Neuronal stem cell (in vitro differentiated cells): ENCODE measurements at places on chromosomes 12 and 14.

DNA sequence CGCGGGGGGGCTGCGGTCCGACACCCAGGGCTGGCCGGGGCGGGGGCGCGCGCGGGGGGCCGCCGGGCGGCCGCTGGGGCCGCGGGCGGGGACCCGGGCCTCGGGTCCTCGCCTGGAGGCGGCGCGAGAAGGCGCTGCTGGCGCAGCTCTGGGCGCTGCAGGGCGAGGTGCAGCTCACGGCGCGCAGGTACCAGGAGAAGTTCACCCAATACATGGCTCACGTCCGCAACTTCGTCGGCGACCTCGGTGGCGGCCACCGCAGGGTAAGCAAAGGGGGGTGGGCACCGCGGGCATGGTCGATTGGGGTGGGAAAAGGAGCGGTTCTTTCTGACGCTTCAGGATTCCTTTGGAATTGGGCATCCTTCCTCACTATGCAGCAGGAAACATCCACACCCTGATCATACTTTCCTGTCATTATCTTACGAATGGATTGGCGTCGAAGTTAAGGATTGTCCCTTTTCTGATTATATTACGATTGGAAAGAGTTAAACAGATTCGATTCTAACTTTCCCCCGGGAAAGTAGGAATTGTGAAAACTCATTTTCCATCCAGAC lies 798 bp downstream of the PDZRN4 start:
- DNase-seq: no peak

DNA sequence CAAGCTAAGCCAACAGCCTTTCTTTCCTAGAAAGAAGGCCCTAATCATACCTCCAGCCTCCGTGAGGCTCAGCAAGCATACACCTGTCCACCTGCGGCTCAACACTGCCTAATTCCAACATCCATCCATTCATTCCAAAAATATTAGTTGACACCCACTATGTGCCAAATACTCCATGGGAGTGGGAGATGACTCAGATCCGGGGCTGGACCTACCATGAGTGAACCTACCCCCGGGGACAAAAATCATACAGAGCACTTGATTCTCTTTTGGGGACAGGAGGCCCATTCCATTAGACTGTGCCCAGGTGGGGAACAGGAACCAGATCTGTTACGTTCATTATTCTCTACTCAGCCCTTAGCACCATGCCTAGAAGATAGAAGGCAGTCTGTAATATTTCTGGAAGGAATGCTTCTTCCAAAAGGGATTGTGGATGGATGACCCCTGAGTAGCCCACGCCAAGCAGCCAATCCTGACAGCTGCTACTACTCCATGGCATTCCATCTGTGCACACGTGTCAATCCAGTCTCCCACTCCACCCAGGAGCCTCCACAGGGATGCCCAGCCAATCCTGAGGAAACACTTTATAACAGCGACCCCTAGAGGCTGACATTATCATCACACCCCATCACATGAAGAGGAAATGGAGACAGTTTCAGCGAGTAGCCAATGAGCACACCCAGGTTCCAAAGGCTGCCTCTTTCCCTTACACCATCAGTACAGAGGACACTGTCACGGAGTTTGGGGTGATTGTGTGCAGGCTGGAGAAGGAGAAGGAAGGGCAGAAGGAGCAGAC lies 170.7 kb downstream of the ESRRB start:
- peak; percentile 73 for DNase-seq

- DNase-seq: no peak
Observed at GRCh38 chr12:67042697-67043131, 226.4 kb upstream of the CAND1 start.

GRCh38 chr14:38074081-38074480 lies 133.6 kb upstream of the SSTR1 start:
- DNase-seq: no peak

DNA sequence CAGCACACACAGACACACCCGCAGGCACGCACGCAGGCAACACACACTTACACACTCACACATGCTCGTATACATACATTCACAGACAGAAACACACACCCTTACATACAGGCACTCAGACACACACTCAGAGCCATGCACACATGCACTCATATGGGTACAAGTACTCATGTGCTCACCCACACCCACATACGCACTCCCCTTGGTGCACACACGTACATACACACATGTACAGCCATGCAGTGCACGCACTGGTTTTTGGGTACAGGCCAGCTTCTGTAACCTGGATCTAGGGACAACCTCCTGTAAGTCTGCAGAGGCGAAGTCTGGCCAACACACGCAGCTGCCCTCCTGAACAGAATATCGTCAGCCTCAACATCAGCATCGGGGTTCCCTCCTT lies 221.3 kb upstream of the RTL1 start:
- DNase-seq: no peak

DNA sequence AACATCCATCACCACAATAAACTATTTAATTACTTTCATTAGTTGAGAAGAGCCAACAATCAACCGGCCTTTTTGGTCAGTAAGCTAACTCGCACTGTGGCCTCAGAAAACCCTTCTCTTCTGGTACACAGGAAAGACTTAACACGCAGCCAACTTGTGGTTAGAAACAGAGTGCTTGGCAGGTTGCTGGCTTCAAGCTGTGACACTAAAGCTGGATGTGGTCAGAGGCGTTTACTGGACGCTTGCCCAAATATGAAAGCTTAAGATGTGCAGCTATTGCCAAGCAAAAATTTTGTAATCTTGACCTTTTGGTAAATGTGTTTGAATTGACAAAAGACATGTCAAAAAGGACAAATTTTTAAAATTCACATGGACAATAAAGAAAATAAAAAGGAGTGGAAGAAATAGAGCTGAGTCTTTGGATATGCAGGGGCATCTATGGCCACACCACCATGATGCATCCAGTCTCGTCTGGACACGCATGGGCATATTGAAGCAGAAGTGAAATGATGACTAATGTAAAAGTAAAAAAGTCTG lies 2.6 kb upstream of the KLRK1 start:
- DNase-seq: no peak

GRCh38 chr12:20494851-20495250 lies 126.5 kb downstream of the PDE3A start:
- DNase-seq: no peak

GRCh38 chr12:77402716-77403115 lies 337.3 kb upstream of the E2F7 start:
- no peak for DNase-seq

GRCh38 chr14:20440465-20440864 lies 4.5 kb upstream of the KLHL33 start:
- DNase-seq: no peak

- DNase-seq: no peak
Observed at GRCh38 chr12:55067701-55068100, 47.9 kb downstream of the NEUROD4 start.

- DNase-seq: peak; percentile 37
Observed at GRCh38 chr14:99946652-99947489, 118.4 kb upstream of the EVL start.

GRCh38 chr12:114735680-114736374 lies 51.9 kb upstream of the TBX3 start:
- DNase-seq: no peak

DNA sequence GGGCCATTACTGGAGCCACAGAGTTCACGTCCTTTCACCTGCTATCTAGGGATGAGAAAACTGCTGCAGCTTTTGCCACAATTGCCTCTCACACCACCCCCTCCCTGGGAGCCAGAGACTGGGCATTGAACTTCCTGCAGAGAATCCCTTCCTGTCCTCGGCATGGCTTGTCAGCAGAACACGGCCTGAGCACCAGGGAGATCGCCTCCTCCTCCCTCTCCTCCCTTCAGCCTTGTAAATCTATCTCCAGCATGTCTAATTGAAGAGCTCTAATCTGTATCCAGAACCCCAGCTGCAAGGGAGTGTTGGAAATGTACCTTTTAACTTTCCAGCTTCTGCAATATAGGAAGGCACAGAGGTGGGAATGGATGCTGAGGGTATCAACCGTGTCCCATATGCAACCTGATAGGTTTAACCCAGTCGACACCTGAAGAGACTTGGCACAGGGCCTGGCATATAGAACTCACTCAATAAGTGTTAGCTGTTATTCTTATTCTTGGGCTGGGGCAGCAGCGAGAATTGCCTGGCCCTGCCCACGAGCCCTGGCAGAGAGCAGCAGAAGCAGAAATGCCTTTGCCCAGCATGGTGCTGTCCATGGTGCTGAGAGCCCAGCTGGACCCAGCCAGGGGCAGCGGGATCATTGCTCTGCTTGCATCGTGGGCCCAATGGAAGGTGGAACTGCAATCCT lies 26.8 kb downstream of the TMEM63C start:
- DNase-seq: peak; percentile 81

DNA sequence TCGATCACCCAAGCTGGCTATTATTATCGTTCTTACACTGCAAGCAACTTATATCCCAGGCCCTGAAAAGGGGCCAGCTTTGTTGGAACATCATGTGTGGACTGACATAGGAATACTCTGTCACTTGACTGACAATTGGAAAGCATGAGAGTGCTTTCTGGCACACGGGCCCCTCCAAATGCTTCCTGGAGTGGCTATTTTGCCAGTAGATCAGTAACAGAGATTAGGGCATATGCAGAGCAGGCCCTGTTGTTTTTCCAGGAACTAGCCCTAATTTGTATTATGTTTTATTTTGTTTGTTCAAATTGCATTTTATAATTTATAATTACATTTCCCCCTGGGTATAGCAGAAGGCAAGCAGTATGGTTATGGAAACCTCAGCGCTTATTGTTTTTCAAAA lies 170.1 kb upstream of the FRMD6 start:
- DNase-seq: no peak

DNA sequence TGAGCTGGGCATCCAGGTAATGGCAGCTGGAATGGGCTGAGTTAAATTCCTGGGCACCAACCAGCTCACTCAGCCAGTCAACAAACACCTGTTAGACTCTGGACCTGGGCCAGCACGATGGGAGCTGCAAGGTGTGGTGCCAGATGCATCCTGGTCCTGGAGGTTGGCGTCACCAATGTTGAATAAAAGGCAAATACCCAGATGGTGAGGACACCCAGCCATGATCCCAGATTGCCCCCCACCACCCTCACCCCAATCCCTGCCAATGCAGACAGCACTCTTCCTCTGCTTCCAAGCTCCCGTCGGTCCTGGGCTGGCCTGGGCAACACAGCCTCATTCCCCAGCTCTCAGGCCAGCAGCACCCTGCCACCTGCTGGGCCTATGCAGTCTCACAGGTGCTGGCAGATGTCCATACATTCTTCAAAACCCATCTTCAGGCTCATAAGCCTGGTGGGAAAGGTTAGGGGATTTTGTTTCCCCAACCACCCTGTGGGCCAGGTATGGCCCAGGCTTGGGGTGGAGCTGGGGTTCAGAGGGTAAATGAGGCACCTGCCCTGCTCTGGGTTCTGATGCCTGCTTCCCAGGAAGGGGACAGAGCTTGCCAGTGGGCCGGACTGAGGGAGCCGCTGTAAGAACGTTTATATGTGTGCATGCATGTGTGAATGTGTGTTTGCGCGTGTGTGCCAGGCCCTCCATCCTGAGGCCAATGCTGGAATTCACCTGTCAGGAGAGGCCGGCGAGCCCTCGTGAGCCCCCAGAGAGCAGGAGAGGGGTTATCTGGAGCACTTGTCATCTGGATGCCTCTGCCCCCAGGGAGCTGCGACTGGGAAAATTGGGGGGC lies 58.0 kb downstream of the LGMN start:
- DNase-seq: no peak

DNA sequence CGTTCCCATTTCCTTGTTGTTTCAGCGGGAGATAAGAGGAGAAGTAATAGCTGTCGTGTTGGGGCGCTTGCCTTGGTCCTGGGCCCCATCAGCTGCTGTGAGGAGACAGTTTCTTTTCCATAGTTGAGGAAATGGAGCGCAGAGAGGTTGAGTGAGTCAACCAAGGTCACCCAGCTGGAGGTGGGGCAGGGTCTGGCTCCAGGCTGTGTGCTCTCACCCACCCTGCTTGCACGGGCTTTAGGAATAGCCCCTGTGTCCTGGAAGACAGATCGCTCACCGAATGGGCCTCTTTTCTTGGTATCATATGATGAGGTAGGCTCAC lies 165.7 kb upstream of the RTL1 start:
- no peak for DNase-seq

DNA sequence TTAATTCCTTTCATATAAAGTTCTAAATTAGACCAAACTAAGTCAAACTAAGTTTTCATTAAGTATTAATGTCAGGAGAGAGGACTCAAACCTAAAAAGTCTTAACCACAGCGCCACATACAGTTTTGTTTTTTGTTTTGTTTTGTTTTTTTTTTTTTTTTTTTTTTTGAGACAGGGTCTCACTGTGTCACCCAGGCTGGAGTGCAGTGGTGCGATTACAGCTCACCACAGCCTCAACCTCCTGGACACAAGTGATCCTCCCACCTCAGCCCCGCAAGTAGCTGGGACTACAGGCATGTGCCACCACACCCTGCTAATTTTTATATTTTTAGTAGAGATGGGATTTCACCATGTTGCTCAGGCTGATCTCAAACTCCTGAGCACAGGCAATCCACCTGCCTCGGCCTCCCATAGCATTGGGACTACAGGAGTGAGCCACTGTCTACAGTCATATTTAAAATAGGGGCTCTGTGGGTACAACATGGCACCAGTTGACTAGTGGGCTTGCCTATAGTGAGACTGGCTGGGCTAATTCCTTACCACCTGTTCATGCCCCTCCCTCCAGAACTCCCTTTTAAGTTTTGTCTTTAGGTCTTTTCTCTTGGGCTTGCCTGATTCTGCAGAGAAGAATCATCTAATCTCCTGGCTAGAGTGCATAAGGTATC lies 110.2 kb downstream of the PPP2R5E start:
- DNase-seq: no peak

DNA sequence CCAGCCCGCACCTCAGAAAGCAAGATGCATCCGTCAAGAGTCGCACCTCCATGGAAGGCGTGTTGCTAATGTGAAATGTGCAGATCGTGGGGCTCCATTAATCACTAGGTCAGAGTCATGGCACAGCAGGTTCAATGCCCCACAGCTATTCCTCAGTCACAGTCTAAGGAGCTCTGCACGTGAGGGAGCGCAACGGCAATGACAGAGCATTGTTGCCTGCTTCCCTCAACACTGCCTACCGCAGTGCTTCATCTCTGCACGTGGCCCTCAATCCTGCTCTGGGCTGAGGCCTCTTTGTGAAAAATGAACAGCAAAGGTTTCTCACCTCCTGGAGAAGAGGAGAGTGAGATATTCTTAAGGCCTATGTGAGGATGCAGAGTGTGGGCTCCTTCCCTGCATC lies 995.2 kb upstream of the TMEM132C start:
- no peak for DNase-seq

DNA sequence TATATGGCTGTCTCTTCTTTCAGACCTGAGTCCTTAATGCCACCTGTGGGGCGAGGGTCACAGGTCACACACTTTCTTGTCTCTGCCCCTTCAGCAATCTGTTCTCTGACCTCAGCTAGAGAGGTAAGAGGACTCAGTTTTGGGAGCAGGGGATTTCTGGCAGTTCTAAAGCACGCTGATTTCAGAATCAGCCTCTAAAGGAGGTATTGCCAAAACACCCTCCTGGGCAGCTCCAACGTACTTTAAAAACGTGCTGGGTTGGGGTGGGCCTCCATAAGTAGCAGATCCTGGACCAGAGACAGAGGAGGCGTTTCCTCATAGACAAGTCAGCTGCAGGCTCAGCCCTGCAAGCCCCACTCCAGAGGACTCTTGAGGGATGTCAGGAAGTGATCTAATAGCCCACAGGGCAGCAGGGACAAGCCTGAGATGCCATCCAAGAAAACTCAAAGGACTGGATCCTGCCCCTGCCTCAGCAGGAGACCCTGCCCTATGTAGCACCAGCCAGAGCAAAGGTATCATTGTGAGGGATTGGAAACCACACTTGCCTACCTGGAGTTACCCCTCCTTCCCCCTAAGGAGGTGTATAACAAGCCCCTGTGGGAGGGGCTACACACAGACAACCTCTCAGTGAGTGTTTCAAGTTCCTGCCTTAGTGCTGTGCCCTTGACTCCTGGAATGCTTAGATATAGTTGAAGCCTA lies 8.5 kb downstream of the CTDSP2 start:
- no peak for DNase-seq

- no peak for DNase-seq
Observed at GRCh38 chr14:90966493-90966892, 93.9 kb downstream of the RPS6KA5 start.
